ENCODE measurements at places on chromosomes 16 and 17.

- DNase-seq = peak; percentile 37
Observed at GRCh38 chr17:2023692-2024571, 1.2 kb downstream of the RTN4RL1 start.

DNA sequence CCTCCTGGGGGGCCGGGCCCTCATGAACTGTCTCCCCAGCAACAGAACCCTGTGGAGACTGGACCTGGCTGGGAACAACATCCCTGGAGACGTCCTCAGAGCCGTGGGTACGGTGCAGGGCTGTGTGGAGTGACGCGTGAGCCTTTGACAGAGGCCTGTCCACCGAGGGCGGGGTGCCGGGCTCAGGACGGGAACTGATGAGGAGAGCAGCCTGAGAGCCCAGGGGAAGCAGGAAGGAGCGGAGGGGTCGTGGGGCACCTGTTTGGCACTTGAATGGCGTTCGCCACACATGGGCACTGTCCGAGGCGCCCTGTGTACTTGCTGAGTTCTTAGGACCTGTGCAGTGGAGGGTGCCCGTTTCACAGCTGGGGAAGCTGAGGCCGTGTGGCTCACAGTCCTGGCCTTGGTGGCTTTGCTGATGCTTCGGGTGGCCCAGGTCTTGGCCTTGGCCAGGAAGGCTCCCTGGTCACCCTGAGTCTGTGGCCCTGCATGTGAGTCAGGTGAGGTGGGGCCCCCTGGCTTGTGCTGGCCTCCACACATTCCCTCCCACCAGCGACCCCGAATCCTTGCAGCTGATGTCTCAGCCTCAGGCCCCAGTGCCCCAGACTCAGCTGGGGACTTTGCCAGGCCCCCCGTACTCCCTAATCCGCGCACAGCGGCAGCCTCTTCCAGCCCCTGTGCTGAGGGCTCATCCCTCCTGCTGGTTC, 2.4 kb downstream of the LRRC45 start:
- no peak for DNase-seq

DNA sequence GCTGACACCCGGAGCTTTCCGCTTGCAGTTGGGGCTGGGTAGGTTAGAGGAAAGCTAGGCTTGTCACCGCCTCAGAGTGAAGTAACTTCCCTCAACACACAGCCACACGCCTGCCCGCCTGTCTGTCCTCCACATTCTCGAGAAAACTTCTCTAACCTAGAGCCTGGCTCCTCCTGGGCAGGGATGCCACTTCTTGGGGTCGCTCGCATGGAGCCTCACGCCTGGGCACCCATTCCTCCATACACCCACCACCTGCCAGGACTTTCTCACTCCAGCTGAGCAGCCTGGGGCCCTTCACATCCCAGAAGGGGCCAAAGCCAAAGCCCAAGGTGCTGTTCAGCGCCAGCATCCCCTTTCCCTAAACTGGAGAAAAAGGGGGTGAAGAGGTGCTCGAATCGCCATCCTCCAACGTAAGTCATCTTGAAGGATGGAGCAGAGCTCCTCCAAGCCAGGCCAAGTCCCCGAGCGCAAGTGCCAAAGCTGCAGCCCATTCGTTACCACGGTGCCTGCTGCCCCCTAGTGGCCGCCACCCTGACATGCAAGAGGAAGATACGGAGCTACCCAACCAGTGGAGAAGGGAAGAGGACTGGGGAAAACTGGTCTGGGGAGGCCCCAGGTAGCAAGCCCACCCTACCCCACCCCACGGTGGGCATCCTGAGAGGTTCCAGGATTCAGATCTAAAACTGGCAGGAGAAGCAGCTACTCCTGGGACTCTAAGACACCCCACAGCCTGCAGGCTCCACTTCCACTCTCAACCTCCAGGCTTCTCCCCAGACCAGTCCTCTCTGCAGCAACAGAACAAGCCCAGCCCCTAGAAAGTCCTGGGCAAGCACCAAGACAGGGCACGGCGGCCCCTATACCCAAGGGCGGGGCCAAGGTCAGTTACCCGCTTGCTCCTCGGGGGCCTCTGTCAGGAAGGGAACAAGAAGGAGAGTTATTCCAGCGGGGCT, 63.1 kb downstream of the MYO18A start:
- peak; percentile 55 for DNase-seq

GRCh38 chr16:29899516-29900101, at the start of gene SEZ6L2:
SEZ6L2 (minus strand) TSS chr16:29899550; CDS start chr16:29899019, 531 bp downstream.
- peak; percentile 78 for DNase-seq

DNA sequence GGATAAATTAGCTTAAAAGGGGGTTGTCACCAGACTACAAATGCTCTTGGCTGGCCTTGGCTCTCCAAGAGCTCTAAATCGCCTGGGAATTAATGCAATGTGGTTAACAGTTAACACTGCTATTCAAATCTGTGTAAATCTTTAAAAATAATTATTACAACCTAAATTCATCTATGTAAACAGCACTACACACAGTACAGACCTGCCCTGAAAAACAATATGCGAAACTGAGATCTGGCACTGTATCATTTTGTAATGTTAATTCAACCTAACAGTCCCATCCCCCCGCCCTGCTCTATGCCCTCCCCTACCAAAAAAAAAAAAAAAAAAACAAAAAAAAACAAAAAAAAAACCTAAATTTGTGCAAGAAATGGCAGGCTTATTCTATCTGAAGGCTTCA, 40.9 kb downstream of the DCUN1D3 start:
- DNase-seq = no peak

- DNase-seq = peak; percentile 42
Observed at GRCh38 chr16:85072947-85073346, 39.3 kb downstream of the CIBAR2 start.

- peak; percentile 36 for DNase-seq
Observed at GRCh38 chr17:72613396-72613795, 479.1 kb downstream of the SLC39A11 start.

GRCh38 chr16:70692873-70693671, 7.2 kb upstream of the MTSS2 start:
- DNase-seq = peak; percentile 35

DNA sequence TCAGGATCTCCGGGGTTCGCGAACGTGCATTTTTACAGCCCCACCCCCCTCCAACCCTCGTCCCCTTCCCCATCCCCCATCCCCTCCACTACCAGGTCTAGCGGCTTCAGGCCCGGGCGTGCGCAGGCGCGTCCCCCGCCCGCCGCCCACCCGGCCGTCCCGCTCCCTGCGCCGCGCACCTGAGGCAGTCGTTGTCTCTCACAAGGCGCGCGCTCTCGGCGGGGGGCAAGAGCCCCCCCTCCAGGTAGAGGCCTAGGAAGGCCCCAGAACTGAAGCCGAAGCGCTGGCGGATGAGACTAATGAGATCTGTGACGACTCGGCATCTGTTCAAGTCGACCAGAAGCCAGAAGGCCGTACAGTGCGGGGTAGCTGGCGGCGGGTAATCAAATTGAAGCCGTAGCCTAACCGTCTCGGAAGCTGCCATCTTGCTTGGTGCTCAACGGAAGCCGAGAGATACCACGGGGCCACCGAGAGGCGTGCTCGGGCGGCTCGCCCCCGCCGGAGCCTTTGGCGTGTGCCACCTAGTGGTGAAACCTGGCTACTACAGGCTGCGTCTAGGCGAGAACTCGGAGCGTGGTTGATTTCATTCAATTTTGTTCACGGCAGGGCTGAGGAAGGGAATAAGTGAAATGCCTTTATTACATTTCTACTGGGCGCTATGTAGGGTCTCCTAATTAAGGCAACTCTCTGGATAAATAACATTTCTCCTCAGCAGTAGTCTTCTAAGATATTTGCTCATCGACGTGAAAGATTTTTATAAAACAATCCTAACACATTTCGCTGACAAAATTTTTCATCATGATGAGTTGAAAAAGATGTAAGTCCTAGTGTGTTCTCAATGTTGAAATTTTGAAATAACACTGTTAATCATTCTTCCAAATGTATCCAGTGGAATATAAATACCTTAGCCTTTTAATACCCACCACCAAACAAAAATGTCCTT, at the start of gene COIL:
COIL (minus strand) TSS at position 455 of the 943 bp plus-strand sequence; CDS start at position 424, 31 bp downstream.
- DNase-seq = peak; percentile 87

GRCh38 chr16:15856901-15857698, at the start of gene MYH11:
MYH11 (minus strand) TSS chr16:15857028; CDS start chr16:15838252, 18,776 bp downstream.
- DNase-seq = no peak

GRCh38 chr17:65227637-65228036, 90.5 kb downstream of the RGS9 start:
- DNase-seq = no peak

DNA sequence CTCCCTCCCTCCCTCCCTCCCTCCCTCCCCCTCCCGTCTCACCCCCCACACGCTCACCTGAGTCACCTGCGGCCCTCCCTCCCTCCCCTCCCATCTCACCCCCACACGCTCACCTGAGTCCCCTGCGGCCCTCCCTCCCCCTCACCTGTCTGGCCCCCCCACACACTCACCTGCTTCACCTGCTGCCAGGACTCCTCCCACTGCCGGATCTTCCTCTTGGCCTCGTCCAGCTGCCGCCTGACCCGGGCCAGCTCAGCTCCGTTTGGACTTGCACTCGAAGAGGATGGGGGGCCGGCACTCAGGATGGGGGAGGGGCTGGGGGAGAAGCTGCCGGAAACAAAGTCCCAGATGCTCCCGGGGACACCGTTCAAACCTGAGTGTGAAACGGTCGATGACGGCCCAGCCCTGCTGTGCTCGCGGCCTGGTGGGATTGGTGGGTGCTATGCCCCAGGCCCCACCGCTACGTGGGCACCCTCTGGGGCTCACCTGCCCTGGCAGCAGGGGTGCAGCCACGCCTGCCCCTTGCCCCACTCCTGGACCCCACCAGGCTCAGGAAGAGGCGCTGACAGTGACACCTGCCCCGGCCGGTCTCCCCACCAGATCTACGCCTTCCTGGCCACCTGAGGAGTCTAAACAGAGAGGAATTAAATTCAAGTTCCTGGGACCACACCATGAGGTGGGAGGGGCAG, 15.9 kb downstream of the GNPTG start:
- no peak for DNase-seq

- DNase-seq = no peak
Observed at GRCh38 chr17:81199482-81199830, 23.3 kb downstream of the CEP131 start.

GRCh38 chr17:81170727-81171494, 4.9 kb upstream of the AATK start:
- no peak for DNase-seq

DNA sequence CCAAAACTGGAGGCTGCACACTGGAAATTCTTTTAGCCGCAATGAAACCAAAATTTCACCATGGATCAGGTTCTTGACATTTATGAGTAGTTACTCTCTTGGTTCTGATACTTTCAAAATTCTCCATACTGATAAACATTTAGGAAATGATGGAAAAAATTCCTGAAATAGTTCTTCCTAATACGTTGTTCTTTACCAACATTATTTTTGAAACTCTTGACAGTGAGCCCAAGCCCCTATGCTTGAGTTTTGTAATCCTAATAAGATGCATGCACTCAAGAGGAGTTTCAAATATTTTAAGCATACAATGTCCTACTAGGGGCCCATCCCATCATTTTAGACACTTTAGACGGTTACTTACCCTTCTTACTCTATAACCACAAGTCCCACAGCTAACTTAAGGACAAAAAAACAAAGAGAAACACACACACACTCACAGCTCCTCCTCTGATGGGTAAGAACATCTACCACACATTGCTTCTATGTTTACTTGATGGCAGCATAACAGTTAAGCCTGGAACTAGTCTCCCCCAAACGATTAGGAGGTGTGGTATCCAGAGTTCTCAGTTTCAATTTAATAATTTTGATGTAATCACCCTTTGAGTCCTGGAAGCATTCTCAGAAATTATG, 3.7 kb downstream of the VEZF1 start:
- peak; percentile 69 for DNase-seq

DNA sequence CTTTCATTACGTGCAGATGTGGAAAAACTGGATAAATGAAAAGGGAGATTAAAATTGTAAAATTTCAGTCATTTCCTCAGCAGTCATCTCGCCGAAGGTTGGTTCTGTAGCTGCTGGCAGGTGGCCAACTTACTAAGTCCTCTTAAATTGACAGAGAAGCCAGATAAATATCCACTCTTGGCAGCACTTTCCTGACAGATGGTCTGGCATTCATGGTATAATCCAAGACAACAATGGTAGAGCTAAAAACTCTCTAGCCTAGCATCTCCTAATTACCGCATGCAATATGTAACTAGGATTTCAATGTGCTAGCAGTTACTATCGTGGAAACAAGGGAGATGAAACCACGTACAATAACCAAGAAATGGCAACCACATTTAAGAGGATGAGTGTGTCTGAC, 306.3 kb downstream of the CNTNAP4 start:
- peak; percentile 40 for DNase-seq

DNA sequence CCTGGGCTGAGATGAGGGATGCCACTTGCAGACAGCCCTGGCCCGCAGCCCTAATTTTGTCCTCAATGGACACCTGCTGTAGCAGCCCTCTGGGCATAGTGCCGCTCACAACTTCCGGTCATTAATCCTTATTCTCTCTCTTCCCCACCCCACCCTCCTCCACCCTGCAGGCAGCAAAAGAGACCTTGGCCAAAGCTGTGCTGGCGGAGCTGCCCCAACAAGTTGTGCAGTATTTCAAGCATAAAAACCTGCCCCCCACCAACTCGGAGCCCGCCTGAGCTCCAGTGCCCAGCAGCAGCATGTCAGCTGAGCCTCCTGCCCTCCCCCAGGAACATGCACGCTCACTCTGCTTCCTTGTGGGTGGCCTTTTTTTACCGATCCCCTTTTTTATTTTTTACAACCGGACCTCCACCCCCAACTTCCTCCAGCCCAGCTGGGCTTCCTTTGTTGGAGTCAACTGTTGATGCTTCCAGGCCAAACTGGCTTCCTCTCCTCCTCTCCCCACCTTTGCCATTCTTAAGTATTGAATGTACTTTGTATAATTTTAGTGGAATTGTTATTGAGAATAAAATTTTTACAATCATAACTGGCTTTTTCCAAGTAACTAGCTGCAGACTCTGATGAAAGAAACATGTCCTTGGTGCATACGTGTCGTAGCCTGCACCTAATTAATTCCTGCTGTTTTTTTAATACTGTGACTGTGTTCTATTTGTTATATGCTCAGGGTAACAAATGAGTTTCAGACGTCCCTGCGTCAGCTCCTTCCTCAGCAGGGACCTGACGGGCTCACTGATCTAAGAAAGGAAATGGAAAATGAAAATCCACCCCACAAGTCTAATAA, 38.2 kb downstream of the PSME3IP1 start:
- DNase-seq = peak; percentile 63

DNA sequence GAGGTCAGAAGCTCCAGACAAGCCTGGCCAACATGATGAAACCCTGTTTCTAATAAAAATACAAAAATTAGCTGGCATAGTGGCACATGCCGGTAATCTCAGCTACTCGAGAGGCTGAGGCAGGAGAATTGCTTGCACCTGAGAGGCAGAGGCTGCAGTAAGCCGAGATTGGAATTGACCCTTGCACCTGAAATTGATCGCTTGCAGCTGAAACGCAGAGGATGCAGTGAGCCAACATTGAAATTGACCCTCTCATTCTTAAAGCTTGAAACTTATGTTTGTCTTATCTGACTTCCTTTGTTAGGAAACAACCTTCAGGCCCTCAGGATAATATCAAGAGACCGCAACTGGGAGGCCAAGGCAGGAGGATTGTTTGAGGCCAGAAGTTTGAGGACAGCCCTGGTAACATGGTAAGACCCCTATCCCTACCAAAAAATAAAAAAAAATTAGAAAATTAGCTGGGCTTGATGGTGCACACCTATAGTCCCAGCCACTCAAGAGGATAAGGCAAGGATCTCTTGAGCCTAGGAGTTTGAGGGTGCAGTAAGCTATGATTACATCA, 376.6 kb upstream of the XYLT1 start:
- DNase-seq = no peak

- peak; percentile 47 for DNase-seq
Observed at GRCh38 chr17:51371732-51372151, 111.4 kb downstream of the UTP18 start.

GRCh38 chr16:60413969-60414368, 1622.3 kb downstream of the CDH8 start:
- DNase-seq = no peak

- peak; percentile 14 for DNase-seq
Observed at GRCh38 chr16:66083171-66083570, 283.3 kb upstream of the CDH5 start.

All from fibroblast of upper back skin (primary cell).